ENCODE measurements at places on chromosomes 11 and 22. TPM values are rescaled to one million over a fixed set of nuclear protein-coding genes. Genes with fewer than 3 reads are reported as not detected.

XKR3 gene
- not detected for total RNA-seq

DNA sequence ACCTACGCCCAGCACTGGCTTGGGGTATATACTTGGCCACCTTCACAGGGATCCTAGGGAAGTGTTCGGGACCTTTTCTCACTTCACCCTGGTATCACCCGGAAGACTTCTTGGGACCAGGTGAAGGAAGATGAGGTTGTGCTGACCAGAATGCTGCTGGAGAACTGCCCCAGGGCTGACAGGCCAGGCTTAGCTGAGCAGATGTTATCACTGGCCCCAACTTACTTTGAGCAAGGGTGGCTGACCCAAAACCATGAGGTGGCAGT, 4.5 kb downstream of the FTH1 start:
- no peak for DNase-seq

GRCh38 chr11:15586741-15587473, 472.2 kb downstream of the INSC start:
- no peak for DNase-seq

- no peak for DNase-seq
These were observed 28.2 kb upstream of the TOLLIP start for GRCh38 chr11:1337647-1338007.

DNA sequence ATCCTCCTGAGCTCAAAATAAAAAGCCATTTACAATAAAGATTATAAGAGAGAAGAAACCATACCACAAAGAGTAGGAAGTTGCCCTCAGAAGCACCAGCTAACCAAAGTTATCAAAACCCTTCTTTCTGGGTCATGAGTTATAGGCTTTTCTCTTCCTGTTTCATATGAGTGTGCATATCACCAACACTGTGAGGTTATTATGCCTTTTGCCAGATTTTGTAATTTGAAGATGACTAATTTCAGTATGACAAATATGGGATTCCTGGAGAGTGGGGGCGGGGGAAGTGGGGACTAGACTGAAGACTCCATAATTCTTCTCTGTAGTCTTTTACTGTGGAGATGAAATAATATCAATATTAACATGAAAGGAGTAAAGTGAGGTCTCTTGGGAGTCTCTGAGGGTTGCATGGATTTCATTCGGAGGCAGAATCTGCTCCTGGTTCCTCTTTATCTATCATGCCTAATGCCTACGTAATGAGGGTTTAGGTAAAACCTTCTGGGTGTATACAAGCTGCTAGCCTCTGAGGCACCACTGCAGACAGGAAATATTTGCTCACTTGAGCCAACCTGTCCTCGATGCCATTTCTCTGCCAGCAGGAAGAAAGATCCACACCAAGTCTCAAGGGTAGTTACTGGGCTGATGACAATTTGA, 2.1 kb downstream of the LPXN start:
- DNase-seq: no peak

All from WTC11 (cell line).